ENCODE measurements at places on chromosomes 6 and 20. TPM values are rescaled to one million over a fixed set of nuclear protein-coding genes. Genes with fewer than 3 reads are reported as not detected.

KIF25 gene
- total RNA-seq = not detected

HSPA1L gene
- 0.44 TPM for total RNA-seq

ZSCAN26 gene
- 9.7 TPM for total RNA-seq

DNA sequence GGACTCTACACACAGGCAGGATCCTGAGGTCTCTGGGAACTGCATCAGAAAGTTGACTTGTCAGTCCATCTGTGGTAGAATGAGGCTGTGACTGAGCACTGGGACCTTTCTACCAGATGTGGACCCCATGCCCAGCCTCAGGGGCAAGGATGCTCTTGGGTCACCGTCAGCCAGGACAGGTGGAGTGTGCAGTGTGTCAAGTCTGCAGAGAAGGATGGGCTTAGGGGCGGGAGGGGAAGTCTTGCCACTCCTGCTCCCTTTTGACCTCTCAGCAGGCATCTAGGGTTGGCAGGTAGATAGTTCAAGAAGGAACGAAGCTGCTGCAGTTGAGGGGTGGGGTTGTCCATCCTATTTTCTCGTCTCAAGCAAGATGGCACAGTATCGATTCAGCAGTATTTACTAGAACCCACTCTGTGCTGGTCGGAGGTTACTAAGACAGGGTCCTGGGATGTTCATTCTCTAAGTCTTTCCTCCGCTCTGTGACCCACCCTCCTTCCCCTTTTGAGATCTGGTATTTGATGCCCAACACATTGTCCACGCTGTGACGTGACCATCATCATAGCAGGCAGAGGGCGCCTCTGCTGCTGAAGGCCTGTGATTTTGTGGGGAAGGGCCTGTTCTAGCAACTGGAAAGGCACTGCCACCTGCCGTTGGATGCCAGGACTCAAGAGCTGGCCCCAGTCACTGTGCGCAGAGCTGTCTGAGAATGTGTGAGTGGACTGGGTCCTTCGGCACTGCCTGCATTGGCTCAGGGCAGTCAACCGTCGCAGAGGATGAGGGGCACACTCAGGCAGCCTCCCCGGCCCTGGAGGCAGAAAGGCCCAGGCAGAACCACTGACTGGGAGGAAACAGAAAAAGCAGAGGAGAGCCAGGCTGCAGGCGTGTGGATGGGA lies 23.2 kb downstream of the RBCK1 start:
- DNase-seq = no peak

DNA sequence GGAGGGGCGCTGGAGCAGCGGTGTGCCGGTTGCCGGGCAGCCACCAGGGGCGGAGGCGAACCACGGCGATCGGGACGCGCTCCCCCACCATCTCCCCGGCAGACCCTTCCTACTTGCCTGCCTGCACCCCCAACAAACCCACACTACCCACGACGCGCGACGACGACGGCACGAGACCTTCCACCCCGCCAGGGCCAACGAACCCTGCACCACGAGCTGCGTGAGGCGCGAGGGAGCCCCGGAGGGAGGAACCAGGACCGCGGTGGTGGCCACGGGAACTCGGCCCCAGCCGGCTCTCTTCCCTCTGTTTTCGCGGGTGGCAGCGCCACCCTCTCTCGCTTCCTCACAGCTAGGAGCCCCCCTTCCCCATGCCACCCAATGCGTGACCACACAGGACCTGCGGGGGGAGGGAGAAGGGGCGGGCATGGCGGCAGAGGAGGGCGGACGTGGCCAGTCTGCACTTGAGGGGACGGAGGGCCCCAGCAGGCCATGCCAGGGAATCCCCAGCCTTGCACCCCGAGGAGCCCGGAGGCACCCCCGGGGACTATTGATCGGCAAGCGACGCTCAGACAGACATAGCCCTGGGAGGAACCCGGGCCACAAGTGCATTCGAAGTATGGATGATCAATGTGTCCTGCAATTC lies 1516.4 kb upstream of the DEFB115 start:
- DNase-seq = no peak

REPS1 gene
- total RNA-seq = 32.1 TPM

GRCh38 chr6:148999929-149000468 lies 253.2 kb downstream of the UST start:
- no peak for DNase-seq

DNA sequence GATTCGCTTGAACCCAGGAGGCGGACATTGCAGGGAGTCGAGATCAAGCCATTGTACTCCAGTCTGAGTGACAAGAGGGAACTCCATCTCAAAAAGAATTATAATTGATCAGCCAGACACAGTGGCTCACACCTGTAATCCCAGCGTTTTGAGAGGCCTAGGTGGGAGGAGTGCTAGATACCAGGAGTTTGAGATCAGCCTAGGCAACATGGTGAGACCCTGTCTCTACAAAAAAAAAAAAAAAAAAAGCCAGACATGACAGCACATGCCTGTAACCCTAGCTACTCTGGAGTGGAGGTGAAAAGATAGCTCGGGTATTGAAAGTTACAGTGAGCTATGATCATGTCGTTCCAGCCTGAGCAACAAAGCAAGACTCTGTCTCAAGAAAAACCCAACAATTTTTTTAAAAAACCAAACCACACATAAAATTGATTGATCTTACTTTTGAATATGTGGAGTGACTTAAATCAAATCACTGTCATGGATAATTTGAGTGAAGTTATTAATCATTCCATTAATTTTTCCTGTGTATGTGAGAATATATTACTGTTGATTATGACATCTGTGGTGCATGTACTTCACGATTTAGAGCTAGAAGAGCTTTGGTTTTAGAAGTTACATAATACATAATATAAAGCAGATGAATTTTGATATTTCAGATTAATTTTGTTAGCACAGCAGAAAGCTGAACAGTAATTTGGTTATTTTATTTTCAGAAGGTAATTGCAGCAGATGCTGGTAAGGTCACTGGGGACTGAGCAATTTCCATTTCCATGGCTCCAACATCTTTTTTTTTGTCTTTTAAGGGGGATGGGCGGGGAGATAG lies 34.4 kb downstream of the NCOA7 start:
- DNase-seq = no peak

TSBP1 gene
- not detected for total RNA-seq

DEFB110 gene
- not detected for total RNA-seq

BTBD9 gene
- total RNA-seq = 13.2 TPM

- DNase-seq = no peak
Observed at GRCh38 chr6:169577974-169578373, 123.9 kb downstream of the WDR27 start.
